ENCODE measurements at places on chromosomes 3 and 15. TPM values are rescaled to one million over a fixed set of nuclear protein-coding genes. Genes with fewer than 3 reads are reported as not detected.
A peak's percentile ranks its signal among the peaks of the same experiment; 100 is the strongest.

DNA sequence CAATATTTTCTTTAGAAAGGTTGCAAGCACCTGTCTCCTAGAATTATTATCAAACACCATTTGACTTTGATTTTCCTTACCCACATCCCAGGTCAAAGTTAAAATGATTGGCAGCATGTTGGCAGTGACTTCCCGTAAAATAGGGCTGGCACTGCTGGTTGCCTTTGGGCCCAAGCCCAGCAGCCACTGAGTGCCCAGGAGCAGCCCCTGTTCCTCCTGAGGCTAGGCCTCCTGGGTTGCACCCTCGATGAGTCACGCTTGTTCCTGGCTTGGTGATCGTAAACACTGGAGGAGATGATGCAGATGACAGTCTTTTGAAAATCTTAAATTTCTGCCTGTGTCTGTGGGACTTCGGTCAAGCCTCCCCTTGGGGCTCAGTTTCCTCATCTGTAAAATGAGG is 290.0 kb downstream of the TLE3 start:
- peak; percentile 17 for DNase-seq

DNA sequence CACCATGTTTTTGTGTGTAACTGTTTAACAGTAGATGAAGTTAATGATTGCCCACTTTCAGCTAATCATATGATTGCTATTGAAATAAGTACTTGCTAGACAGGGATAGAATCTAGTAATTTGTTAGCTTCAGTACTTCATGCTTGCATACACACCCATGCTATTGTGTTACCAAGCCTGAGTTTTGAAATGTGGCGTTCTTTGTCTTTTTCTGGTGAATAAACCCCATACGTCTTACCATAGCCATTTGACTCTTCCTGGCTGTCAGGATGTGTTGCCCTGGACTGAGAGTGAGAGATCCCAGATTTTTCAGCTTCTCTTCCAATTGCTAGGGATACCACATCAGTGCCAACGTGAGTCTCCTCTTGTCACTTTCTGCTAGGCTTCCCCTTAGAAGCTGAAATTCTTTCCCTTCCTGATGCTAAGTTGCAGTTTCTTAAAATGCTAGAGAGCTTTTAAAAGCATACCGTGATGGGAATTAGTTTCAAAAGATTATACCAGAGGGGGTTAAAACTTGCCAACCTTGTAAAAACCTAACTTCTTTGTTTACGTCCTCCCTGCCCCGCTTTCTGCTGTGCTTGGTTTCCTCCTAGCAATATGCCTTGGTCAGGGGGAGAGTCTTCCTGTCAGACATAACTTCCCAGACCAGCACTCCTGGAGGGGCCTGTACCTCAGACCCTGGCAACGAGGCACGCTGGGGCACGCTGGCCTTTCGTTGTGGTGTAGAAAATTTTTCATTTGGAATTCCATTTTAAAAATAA is 62.9 kb upstream of the ULK4 start:
- DNase-seq, result no peak

GRCh38 chr3:172868582-172869200 is 118.2 kb downstream of the ECT2 start:
- DNase-seq, result no peak

- DNase-seq, result no peak
Observed at GRCh38 chr3:4856986-4857385, 122.3 kb upstream of the BHLHE40 start.

The GASK1A gene
- 0.20 TPM for polyA plus RNA-seq

GRCh38 chr3:38516669-38517068 is 20.5 kb downstream of the EXOG start:
- DNase-seq, result no peak

The STRIT1 gene
- polyA plus RNA-seq, result not detected

The PIGB gene
- polyA plus RNA-seq, result 12.0 TPM

The CLDN16 gene
- 0.08 TPM for polyA plus RNA-seq

- DNase-seq, result no peak
Observed at GRCh38 chr3:5567113-5567512, 379.6 kb downstream of the EDEM1 start.

- DNase-seq, result no peak
Observed at GRCh38 chr3:23864931-23865330, 51.9 kb downstream of the NKIRAS1 start.

DNA sequence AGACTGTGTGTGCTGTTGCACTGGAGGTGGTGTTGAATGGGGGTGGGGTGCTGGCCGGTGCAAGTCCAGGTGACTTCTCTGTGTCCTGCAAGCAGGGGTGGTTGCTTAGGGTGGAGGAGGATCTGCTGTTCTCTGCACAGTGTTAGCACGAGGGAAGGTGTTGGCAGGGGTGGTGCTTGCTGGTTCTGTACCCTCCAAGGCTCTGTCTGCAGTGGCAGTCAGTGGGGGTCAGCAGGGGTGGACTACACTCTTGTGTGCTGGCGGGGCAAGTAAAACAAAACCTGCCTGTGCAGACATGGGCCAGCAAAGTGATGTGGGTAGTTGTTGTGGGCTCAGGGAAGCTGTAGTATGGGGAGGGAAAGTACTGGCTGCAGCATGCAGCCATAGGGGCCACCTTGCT is 5.5 kb downstream of the ROPN1 start:
- no peak for DNase-seq

DNA sequence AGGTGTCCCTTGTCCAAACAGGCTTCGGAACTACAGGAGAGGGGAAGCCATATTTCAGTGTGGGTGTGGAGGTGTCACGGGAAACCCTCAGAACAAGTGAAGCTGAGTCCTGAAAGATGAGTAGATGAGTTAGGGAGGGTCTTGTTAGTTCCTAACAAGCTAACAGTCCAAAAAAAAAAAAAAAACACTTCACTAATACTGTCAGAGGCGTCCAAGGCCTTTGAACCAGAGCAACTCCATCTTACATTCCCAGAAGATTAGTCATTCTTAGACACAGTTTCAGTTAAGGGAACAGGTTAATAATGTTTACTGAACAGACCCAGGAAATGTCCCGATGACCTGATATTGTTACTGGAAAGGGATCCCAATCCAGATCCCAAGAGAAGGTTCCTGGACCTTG is 7.0 kb upstream of the ATP8B4 start:
- DNase-seq, result no peak

All from mammary epithelial cell (primary cell).